Activated T-cell treated with anti-CD3 and anti-CD28 coated beads for 24 hours (primary cell): ENCODE measurements at places on chromosomes 1 and 21.

- DNase-seq = no peak
These were observed 47.8 kb upstream of the PRDM2 start for GRCh38 chr1:13652238-13652637.

- DNase-seq = no peak
These were observed 92.8 kb upstream of the IFFO2 start for GRCh38 chr1:19049128-19049768.

- no peak for DNase-seq
These were observed 31.4 kb downstream of the PGBD5 start for GRCh38 chr1:230394741-230395140.

DNA sequence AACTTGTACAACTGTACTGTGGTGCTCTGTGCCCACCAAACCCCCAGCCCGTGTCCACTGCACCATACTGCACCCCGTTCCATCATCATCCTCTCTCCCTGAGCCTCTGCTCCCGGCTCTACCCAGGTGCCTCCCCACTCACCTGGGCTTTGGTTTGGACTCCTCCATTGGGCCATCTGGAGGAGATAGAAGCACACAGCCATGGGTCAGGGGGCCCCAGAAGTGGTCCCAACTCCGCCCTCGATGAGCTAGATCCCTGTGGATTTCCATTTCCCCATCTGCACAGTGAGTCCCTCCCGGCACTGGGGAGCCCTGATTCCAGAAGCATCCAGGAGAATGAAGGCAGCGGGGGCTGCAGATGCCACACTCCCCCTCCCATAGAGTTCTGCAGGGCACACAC is 10.8 kb downstream of the TNNT2 start:
- no peak for DNase-seq

- no peak for DNase-seq
These were observed 7.4 kb downstream of the IRF2BP2 start for GRCh38 chr1:234602334-234603220.

DNA sequence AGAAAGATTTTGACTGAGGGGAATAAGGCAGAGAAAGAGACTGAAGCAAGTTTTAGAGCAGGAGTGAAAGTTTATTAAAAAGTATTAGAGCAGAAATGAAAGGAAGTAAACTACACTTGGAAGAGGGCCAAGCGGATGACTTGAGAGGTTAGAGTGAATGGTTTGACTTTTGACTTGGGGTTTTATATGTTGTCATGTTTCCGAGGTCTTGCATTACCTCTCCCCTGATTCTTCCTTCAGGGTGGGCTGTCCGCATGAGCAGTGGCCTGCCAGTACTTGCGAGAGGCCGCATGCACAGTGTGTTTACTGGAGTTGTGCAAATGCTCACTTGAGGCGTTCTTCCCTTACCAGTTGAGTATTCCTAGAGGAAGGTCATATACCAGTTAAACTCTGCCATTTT is 13.0 kb upstream of the DENND2D start:
- no peak for DNase-seq

- DNase-seq = no peak
These were observed 131.8 kb downstream of the ATP6V1G3 start for GRCh38 chr1:198408716-198409115.

GRCh38 chr1:79293611-79294010 is 287.1 kb upstream of the ADGRL4 start:
- no peak for DNase-seq

- no peak for DNase-seq
These were observed 50.2 kb upstream of the USP25 start for GRCh38 chr21:15679630-15680029.

GRCh38 chr1:208921259-208921658 is 662.3 kb upstream of the CAMK1G start:
- DNase-seq = no peak

DNA sequence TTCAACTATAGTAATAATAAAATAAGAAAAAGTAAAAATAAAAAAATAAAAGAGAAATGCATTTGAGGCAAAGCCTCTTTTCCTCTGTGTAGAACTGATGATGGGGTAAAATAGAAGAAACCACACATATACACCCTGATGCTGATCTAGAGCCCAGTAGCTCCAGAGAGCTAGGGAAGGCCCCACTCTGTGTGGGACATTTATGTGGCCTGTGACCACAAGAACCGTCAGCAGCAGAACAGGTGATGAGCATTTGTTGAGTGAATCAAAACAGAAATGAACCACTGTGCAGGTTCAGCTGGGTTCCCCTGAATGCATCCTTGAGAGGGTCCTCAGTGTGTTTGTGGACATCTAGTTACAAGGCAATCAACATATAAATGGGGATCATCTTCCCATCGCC is 221.8 kb upstream of the HOOK1 start:
- DNase-seq = no peak

DNA sequence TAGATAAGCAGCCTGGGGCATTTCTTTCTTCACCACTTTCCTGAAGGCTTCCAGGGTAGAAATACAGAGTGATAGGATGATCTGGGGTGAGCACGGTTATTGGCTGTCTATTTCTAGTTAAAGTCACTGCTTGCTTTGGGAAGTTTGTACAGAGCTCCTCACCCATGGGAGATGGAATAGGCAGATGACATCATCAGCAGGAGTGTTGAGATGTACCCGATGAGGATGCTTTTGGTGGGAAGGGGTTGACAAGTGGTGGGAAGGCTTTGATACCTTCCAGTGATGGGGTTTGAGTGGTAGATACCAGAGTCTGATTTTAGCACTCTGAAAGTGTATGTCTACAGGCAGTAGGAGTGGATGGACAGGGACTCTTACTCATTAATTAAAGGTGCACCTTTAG is 112.6 kb downstream of the BRINP2 start:
- no peak for DNase-seq

DNA sequence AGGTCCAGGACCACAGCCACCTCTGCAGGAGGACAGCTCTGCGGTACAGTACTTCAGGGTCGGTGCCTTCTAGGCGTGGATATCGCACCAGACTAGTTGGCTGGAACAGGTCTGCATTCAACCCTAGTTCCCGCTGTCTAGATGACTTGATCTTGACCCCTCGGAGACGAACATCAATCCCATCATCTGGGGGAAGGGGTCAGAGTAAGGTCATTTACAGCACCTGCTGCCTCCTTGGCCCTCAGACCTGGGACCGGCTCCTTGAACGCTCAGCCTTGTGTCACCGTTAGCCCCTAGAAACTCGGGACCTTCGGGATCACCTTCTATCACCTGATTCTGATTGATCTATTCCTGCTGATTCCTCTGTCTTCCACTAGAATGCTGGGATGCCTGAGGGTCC is 2.6 kb downstream of the HECTD3 start:
- DNase-seq = no peak

DNA sequence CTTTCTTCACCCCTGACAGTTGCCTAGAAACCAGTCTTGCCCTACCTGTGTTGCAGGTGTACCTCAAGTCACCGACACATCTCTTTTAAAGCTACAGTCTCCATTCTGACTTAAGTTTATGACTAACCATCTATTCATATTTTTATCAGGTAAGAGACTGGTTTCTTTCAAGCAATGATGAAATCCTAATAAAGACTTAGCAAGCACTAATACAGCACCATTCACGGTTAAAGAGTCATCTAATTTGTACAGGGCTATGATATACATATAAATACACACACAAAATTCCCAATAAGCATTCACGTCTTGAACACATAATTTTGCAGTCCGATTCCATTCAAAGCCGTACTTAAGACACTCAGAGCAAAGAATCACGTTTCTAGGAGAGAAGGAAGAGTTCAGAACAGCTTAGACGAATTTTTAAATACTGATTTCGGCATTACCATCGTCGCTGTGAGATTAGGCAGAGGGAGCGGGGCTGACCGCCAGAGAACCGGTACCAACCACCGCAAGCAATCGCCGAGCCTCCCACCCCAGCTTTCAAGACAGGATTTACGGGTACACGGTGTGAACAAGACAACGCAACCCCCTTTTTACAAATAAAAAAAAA is 943 bp downstream of the ERRFI1 start:
- no peak for DNase-seq

- DNase-seq = no peak
These were observed 101.8 kb upstream of the OLFM3 start for GRCh38 chr1:102098536-102098935.

DNA sequence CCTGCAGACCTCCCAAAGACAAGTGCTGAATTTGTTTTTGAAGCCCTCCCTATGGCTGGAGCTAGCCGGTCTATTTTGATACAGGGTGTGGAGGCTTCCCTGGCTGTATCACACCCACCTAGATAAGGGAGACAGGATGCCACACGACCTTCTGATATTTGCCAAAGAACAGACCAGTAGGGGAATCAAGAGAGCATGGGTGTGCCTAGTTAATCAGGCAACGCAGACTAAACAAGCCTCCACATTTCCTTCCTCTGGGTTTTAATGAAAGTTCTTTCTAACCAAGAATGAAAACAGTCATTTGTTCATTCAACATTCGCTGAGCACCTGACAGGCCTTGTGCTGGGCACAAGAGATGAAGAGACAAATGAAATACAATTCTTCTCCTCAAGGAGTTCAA is 446.8 kb downstream of the PLPP3 start:
- DNase-seq = no peak

DNA sequence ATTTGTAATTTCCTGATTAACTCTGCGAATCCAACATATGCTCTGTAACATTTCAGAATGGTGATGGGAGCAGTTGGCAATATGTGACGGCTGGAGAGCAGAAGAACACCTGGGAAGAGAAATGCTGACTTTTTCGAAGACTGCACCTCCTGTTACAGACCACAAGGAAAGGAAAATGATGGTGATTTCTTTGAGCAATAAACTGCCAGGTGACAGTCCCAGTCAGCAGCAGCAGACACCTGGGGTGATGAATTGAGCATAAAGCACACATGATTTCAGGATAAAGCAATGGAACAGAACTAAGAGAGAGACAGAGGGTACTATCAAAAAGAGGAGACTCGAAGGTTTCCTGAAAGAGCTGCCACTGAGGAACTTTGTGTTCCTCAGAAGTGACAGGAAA is 528.6 kb downstream of the NEGR1 start:
- no peak for DNase-seq

DNA sequence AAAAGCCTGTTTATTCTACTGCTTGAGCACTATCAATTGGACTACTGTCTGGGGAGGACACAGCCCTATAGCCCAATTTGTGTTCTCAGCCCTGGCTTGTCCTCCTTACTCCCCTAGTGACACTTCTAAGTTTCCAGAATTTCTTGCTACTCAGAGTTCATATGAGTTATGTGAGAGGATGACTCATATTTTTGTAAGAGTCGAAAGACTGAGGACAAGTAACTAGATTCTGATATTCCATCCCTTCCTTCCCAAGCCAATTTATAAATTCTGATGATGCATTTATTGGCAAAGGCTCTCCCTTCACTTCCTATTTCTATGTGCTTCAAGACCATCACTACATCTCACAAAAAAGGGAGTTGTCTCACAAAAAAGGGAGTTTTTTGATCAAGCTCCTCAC is 422.2 kb upstream of the DEPDC1 start:
- DNase-seq = no peak

DNA sequence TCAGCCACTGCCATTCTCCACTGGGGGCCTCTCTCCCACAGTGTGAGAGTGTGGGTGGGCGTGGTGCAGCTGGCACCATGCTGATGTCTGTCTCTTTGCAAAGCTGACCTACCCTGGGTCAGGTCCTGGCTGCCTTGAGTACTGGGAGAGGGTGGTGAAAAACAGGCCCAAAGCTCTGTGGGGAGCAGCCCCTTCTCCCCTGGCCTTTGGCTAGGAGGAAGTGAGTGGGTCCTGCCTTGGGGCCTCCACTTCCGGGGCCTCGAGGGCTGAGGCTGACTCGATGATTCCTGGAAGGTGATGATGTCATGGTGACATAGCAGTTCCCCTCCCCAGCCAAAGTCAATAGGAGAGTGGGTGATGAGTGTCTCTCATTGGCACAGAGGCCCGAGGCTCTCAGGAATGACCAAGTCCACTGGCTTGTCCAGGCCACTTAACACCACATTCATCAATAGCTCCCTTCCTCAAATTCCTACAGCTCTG is 53.0 kb downstream of the IER5 start:
- DNase-seq = peak; percentile 59

- no peak for DNase-seq
These were observed 36.5 kb downstream of the ZBTB17 start for GRCh38 chr1:15939181-15940109.

- DNase-seq = no peak
These were observed 20.7 kb downstream of the DIPK1A start for GRCh38 chr1:92940541-92940940.

GRCh38 chr1:230285351-230285750 is 140.8 kb downstream of the PGBD5 start:
- no peak for DNase-seq

- no peak for DNase-seq
These were observed 7.2 kb downstream of the CNST start for GRCh38 chr1:246573491-246573890.

DNA sequence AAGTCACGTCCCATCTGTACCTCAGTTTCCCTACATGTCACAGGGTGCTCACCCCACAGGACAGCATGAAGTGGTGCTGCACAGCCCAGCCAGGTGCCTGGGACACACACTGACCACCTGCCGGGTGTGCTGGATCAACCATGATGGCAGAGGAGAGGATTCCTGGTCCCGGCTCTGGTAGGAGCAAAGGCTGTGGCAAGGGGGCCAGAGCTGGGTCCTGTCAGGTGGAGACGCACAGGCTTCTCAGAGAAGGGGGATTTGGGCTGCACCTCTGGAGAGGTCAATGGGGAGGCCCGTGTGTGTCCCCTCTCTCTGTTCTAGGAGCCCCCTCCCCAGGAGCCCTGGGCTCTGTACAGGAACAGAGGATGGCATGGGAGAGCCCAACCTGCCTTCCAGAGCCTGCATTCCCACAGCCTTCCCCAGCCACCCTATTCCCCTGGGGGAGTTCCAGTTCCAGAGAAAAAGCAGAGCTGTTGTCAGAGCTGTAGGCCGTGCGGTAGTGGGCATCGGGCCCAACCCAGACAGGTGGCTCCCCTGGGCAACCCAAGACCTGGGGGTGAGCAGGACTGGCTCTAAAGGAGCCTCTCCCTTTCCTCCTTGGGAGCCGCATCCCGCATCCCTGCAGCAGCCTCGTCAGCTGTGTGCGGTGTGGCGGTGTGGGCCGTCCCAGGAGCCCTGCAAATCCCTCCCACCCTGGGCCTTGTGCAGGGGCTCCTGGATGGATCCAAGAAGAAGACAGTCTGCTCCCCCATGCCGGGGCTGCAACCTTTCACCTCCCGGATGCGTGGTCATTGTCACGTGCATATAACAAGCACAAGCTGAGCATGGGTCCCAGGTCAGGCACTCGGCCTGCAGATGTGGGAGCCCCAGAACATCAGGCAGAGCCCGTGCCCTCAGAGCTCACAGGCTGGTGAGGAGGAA is 2.9 kb upstream of the TFF3 start:
- DNase-seq = no peak

DNA sequence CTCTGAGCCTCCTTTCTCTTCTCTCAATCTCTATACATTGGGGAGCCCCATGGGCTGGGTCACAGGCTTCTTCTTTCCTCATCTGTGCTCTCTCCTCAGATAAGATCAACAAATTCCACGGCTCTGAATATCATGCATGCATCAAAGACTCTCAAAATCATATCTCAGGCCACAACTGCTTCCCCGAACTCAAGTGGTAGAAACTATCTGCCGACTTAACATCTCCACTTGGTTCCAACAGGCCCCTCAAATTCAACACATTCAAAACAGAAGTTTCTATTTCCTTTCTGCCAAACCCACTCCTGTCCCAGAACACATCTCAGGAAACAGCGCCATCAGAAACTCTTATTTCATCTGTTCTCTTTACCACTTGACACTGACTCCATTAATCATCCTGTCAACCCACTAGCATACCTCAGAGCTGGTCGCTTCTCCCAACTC is 16.7 kb downstream of the DDX59 start:
- DNase-seq = no peak

- DNase-seq = no peak
These were observed 51.3 kb upstream of the GFI1 start for GRCh38 chr1:92538048-92538412.

- no peak for DNase-seq
These were observed 142.4 kb downstream of the ZP4 start for GRCh38 chr1:237748171-237748960.
